Fibroblast of mammary gland (primary cell): ENCODE measurements at places on chromosomes 16 and 17.

DNA sequence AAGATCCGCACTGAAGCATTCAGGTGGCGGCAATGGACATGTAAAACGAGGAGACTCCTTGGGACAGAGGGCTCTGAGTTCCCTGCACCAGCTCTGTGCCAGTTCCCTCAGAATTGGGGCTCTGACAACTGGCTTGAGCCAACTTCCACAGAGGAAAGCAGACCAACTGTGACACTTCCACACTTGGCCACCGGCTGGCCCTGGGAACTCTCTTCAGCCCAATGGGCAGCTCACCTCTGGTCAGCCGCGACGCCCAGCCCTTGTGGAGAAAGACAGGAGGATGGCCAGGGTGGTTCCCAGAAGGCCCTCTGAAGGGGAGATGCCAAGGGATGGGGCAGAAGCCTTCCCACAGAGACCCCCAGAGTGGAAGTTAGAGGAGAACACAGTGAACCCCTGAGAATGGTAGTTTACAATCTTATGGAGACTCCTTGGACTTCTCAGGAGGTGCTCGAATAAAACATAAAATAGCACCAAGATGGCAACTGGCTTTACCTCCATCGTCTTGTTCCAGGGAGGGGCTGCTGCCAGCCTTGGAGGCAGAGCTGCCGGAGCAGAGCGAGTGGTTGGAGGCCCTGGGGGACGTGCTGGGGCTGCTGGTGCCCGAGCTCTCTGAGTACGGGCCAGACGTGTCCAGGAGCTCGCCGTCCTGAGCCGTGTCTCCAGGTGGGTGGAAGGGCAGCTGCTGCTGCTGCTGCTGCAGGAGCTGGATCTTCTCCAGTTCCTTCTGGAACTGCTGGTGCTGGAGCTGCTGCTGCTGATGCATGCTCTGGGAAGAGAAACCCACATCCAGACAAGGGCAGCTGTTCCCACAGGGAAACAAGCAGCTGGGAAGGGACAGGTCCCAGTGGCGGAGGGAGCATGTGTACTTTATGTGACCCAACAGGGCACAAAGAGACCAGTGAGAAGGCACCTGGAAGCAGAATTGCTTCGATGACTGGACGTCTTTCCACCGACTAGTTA is 35.0 kb upstream of the ICAM2 start:
- DNase-seq = no peak

GRCh38 chr17:16922386-16923096 is 49.4 kb downstream of the TNFRSF13B start:
- no peak for DNase-seq

GRCh38 chr16:1378804-1379303 is 27.1 kb downstream of the GNPTG start:
- DNase-seq = peak; percentile 74

GRCh38 chr17:55570391-55570790 is 59.1 kb upstream of the SMIM36 start:
- DNase-seq = no peak

DNA sequence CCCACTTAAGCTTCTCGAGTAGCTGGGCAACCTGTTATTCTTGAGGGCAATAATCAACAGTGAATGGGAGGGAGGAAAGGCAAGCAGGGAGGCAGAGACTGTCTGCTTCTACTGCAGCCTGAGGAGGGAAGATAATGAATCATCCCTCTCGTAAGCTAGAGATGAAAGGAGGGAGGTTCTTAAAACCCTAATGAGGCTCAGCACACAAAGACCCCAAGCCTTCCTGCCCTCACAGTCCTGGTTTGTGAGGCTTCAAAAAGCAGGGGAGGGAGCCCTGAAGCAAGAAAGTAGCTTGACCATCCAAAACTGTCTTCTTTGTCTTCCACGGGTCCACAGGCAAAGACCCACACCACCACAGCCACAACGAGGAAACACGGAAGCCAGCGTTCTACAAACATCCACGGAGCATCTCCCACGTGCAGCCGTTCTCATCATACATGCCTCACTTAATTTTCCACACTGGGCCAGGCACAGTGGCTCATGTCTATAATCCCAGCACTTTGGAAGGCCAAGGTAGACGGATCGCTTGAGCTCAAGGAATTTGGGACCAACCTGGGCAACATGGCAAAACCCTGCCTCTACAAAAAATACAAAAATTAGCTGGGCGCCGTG is 1.8 kb downstream of the PIK3R5 start:
- DNase-seq = no peak

- no peak for DNase-seq
Measured at GRCh38 chr16:88303405-88303804, 79.4 kb upstream of the ZNF469 start.

DNA sequence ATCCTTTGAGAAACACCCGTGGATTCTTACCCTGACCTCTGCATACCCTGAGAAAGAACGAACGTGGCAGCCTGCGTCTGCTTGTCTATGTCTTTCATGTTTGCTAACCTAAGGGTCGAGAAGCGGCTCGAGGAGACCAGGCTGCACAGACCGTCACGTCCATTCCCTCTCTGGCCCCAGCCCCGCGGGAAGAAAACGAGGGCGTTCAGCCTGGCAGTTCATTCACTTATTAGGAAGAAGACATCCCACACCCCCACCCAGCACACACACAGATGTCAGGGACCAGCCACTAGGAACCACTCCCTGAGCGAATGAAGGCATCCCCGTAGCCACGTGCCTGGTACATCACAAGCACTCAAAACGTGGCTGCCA is 655 bp upstream of the MTHFSD start:
- no peak for DNase-seq
